ENCODE measurements at places on chromosomes 11 and 22.

- DNase-seq, result no peak
Measured at GRCh38 chr11:107157146-107157808, 139.0 kb upstream of the GUCY1A2 start.

DNA sequence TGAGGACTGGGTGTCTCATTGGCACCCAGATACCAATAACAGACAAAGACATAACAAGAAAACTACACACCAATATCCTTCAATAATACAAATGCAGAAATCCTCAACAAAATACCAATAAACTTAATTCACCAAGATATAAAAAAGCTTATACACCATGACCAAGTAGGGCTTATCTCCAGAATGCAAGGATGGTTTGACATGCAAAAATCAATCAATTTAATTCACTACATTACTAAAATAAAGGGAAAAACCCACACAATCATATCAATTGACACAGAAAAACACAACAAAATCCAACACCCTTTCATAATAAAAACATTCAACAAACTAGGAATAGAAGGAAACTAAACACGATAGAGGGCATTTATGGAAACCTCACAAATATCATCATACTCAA is 40.6 kb downstream of the LHFPL7 start:
- no peak for DNase-seq

DNA sequence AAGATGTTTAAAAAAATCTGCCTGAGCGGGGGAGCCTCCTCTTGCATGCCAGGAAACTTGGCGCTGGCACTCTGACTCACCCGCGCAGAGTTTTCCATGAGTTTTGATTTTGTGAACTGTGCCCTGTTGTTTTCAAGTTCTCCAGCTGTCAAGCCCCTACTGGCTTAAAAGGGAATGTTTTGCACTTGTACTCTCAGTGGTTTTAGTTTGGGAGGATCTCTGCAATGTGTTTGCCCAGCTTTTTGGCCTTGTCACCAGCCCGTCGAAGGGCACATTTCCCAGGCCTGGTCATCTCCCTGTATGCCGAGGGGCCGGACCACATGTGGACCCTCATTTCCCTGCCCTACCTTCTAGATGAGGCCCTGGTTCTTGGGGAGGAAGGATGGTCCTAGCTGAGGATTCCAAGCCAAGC is 12.2 kb downstream of the MRGPRF start:
- DNase-seq, result no peak

DNA sequence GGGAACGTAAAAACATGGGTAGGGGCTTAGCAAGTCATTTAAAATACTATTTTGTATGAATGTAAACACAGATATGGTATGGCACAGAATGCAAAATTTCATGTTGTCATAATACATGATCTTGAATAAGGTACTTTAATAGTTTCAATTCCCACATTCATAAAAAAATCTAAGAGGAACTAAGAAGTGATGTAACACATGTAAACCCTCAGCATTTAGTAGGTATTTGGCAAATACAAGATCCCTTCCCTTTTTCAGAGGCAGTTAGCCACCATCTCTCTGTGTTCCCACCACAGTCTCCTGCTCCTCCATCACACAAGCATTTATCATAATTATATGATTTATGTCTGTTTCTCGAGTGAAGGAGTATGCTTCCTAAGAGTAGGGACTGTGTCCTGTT is 251.8 kb downstream of the TENM4 start:
- DNase-seq, result no peak

DNA sequence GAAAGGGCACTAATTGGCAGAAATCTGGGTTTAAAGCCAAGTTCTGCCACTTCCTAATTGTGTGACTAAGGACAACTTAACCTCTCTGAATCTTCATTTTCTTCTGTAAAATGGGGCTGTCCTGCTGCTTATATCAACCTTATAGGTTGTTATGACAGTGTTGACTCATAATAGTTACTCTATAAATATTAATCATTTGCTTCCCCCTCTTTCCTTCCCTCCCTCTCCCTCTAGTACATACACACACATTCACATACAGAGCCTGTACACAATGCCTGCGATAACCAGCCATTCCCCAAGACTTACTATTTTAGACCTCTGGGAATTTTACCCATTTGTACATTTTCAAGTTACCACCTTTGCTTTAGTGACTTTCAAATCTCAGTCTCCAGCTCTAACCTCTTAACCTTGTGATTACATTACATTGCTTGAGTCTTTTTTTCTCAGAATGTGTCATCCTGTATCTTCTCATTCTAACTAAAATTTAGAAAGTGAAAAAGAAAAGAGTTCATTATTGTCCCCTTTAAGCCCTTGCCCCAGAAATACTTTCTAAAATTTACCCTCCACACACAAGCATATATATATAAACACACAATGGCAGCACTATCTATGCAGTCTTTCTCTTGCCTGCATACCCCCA is 31.9 kb downstream of the GDPD4 start:
- DNase-seq, result no peak

DNA sequence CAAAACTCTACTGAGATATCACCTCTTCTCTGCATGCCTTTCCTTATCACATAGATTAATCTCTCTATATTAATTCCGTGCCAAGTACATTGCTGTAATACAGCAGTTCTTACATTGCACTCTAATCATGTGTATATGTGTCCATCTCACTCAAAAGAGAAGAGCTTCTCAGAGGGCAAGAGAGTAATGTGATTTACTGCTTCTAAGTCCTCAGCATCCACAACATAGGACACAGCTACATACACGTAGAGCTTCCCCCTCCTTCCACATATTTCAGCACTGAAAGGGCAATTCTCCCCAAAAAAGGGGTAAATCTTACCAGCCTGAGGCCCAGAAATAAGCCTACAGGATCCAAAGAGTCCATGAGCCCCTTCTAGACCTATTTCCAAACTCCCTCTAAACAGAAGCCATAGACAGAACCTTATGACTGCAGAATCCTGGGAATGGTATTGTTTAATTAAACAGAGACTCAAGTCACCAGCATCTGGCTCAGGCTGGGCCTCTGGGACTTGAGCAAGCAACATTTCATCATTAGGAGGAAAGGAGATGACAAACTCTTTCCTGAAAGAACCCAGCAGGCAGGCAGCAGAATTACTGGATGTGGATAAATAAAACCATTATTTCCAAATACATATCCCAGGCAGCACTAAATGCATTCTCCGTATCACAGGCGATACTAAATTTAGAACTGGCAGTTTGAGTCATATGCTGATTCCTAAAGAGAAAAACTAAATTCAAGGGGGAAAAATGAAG is 87.2 kb downstream of the KCNC1 start:
- no peak for DNase-seq

DNA sequence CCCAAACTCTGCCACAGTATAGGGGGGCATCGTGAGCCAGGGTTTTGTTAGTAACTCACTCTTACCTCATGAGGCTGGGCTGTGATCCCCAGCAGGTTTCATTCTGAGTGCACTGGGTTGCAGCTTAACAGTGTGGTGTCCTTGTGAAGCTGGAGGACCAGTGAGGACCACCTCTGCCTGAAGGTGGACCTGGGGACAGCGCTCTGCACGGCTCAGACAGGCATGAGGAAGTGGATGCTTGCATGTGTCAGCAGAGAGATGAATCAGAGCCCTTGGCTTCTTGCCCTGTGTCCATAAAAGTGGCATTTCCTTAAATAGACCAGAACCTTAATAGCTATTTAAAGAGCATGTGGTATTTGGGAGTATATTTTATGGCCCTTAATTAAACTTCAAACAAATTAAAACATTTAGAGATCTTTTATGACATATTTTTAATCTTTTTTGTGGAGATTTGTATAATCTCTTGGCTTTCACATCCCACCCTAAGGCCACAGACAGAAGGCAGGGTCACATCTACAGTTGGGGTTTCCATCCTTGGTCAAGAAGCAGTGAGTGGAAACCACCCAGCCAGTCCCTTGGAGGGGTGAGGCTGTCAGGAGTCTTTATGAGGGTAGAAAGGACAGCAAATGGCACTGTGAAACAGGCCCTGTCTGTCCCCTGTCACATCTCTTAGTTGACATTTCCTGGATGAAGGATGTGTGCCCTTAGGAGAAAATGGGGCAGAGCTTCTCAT is 24.8 kb upstream of the ADORA2A start:
- no peak for DNase-seq

DNA sequence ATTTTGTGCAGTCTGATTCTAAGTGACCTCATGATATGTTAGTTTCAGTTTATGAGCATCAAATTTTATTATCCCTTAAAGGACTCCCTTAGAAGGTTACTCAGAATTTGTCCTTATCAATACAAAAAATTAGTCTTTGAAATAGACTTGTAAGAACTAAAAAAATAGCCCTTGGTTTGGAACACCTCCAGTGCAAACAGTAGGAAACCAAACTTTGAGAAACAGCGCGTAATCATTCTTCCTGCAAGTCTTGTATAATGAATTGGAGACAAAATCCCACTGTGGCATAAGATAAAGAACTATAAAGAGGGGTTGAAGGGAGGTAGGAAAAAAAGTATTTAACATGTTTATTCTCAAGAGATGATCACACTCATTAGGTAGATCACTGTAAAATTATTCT is 10.8 kb upstream of the MSANTD4 start:
- no peak for DNase-seq

- DNase-seq, result peak; percentile 53
Measured at GRCh38 chr11:134207538-134208239, 16.1 kb downstream of the NCAPD3 start.

DNA sequence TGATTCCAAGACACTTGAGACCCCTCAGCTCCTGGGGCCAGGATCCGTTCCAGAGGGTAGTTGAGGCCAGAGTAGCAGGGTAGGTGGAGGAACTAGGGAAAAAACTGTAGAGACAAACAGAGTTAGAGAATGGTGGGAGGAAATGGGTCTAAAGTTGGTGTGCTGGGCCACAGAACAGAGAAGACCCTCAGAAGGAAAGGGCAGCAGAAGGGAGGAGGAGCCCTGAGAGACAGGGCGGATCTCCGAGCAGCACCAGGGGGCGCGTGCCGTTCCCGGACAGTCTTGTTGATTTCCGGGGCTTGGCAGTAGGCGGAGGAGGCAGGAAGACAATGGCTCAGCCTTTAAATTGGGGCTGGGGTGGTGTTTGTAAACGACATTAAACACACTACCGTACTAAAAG is 2.4 kb upstream of the CECR2 start:
- DNase-seq, result no peak

DNA sequence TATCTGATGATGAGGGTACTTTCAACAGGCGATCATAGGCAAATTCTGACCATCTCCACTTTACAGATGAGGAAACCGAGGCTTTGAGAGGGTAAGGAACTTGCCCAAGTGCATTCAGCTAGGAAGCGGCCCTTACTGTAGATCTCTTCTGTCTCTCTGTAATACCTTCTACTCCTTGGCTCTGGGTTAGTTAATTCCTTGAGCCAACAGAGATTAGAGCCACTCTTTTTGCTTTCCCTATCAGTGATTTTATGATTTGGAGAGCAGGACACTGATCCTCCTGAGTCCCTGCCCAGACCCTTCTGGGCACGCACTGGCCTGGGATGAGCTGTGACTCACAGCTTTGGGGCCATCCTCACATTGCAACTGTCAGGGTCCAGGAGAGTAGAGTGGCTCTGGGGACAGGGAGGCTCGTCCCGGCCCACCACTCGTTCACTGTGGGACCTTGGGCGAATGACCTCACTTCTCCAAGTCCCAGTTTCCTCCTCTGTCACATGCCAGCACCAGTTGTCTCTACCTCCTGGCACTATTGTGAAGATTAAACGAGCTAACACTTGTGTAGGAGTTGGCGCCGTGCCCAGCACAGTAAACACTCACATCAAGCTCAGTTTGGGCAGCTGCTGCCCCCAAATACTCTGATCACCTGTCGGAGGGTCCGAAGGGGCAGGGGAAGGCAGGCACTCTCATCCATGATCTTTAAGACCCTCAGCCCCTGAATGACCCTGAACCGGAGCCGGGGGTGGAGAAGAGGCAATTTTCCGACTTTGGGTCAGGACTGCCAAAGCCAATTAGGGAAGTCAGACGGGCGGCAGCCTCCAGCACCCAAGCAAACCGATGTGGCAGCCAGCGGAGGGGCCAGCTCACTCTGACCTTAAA is 235.0 kb downstream of the MIAT start:
- no peak for DNase-seq

GRCh38 chr11:37104380-37104779 is 506.3 kb upstream of the RAG2 start:
- DNase-seq, result no peak
